Ammon's horn (tissue), 1 donor: ENCODE measurements at places on chromosomes 4 and X.

- DNase-seq, result no peak
Observed at GRCh38 chr4:40190019-40190418, 6.8 kb upstream of the RHOH start.

- no peak for DNase-seq
Observed at GRCh38 chr4:111020961-111021360, 398.1 kb upstream of the PITX2 start.

- DNase-seq, result peak; percentile 4
Observed at GRCh38 chr4:145679520-145679919, 426 bp upstream of the C4orf51 start.

DNA sequence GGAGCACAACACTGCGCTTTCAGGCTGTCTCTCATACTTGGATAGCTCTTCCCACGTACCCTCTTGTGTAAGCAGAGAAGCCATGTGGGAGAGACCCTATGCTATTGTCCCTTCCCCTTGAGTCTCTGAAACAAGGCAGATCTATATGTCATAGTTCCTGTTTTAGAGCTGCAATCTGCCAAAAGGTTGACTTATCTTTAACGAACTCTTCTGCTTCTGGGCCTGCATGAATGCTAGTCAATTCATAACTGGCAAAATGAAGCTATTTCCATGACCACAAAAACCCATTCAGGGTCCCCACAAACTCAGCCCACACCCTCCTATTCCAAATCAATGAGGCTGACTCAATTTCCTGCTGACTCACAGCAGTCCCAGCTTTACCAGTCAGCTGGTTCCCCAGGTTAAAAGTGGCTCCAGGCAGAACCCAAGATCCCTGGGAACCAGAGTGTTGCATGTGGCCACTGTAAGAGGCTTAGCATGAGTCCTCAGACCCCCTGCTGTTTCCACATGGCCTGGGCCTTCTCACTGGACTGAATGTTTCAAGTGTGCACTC, 25.3 kb upstream of the SOD3 start:
- DNase-seq, result peak; percentile 8

DNA sequence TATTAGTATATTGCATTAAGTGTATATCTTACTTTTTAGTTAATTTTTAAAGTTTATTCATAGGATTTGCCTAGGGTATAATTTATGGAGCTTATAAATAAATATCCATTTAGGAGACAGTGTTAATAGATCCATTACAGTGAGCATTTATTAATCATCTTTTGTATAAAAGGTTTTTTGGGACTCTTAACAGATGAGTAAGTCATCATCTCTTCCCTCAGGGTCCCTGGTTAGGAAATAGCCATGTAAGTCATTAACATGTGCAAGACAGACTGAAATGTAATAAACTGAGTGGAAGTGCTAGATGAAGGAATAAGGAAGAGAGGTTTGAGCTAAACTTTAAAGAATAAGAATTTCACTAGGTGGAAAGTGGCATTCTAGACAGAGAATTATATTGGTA, 69.2 kb downstream of the PAQR3 start:
- DNase-seq, result no peak

DNA sequence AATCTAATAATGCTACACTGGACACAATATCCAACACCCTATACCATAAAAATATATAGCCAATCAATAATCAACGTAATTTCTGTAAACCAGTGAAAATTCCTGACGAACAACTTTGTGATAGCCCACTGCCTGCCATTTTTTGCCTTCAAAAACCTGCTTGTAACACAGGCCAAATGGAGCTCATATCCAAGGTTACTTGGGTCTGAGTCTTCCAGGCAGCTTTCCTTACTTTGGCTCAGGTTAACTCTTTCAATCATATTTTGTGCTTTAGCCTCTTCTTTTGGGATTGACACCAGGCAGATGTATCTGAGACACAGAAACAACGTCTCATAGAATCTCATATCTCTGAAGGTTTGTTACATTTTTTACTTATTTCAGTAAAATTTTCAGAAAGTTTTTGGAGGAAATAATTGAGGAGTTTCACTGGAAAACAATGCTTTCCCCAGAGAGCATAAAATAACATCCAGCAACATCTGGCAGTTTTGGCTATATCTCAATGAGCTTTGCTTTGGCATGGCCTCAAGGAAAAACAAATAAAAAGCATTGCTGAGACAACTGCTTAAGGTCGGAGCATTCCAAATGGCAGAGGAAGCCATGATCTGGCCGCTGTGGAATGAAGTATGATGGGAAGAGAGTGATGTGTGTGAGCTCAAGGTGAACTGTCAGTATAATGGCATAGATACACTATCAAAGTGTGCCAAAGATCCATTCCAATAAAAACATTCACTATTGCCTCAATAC, 162.9 kb upstream of the SPIN4 start:
- DNase-seq, result no peak

- no peak for DNase-seq
Observed at GRCh38 chrX:2883770-2884169, 45.4 kb downstream of the ARSD start.

DNA sequence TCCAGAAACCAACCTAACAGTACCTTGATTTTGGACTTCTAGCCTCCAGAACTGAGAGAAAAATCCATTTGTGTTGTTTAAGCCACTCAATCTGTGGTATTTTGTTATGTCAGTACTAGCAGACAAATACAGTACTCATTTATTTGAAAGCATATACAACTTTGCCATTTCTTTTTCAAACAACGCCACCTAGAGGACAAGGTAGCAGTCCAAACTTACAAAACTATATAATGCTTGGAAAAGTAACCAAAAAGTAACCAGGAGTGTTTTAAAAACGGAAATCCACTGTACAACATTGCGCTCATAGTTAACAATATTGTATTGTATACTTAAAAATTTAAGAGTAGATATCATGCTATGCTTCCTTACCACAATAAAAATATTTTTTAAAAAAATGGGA, 37.0 kb upstream of the FGF13 start:
- peak; percentile 8 for DNase-seq

DNA sequence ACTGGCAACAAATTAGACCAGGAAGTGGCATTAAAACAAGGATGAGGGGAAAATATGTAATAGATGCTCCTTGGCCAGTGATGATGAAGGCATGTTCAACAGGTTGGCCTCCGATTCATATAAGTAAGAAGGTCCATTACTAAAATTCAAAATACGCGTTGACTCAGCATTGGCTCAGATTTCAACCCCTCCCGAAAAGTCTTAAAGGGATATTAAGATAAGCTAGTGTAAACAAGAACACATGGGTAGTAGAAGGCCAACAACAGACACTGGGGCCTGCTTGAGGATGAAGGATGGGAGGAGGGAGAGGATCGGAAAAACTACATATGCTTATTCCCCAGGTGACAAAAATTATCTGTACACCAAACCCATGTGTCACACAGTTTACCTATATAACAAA, 19.1 kb upstream of the LAP3 start:
- DNase-seq, result no peak

DNA sequence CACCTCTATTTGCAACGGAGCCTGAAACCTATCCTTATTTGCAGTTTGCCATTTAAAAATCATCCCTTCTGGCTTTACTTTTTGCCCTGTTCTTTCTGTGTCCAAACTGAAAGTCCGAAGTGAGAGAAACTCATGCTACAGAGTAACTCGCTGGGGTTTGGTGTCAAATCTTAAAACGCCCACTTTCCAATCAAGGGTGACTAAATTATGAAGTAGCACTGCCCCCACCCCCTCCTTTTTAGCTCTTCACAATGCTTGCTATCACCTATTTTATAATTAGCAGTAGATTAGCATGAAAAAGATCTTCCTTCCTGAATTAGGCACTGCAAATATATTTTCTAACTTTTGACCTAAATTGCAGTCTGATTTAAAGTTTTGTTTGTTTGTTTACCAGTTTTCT, 52.5 kb downstream of the VGLL1 start:
- no peak for DNase-seq

DNA sequence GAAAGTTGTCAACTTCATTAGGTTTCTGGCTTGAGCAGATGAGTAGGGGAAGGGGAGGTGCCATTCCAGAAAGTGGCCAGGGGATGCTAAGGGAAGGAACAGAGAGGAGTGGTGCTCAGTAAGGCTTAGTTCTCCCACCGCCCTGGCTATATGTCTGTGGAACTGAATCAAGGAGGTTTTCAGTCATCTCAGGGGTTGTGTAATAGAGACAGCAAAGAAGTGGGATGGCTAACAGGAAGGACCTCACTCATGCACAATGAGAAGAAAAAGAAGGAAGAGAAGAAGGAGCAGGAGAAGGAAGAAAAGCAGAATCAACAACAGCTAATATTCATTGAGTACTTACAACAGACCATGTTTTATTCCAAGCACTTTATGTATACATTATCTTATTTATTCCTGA, 368.7 kb downstream of the MID1IP1 start:
- DNase-seq, result no peak
